ENCODE measurements at places on chromosomes 3 and 15.

DNA sequence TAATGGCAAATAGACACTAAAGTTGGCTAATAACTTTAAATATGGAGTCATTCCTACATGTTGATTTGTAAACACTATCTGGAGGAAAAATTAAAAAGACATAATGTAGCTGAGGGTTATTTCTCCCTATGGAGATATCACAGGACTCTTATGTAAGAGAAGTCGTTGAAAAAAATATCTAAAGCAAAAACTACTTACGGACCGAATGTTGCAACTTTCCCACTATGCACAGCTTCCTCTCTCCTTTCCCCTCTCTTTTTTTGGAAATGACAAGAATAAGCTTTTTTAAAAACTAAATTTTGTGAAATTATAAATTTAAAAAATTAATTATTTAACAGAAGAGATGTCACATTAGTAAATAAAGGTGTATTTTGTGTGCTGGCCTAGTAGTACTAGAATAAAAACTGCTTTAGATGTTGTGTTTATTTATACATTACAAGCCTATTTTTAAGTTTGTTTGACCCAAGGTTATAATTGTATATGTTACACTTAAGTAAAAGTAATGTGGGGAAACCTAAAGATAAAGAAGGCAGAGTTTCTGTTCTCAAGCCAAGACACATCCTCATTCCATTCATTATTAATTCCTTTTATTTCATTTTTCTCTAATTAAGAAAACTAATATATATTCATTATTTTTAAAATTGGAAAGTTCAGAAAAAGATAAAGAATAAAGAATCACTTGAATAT is 20.7 kb upstream of the PPARG start:
- DNase-seq, result no peak

- DNase-seq, result no peak
These were observed 3.1 kb upstream of the CFAP20DC start for GRCh38 chr3:59052803-59053411.

GRCh38 chr15:79960502-79961212 is 10.3 kb downstream of the BCL2A1 start:
- no peak for DNase-seq

DNA sequence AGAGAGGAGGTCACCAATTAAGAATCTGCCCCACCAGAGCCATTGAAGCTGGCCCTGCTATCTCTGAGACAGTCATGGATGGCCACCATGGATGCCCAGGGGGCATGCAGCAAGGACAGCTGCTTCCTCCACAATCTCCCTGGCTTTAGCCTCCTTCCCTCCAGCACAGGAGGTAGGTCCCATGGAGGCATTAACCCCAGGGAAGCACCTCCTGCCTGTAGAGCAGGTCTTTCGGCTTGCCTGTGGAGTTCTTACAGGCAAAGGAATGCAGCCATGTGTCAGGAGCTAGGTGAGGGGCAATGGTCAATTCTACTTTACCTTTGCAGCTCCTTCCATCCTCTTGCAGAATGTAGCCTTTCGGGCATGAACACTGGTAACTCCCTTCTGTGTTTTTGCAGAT is 93.8 kb downstream of the DUT start:
- DNase-seq, result no peak

DNA sequence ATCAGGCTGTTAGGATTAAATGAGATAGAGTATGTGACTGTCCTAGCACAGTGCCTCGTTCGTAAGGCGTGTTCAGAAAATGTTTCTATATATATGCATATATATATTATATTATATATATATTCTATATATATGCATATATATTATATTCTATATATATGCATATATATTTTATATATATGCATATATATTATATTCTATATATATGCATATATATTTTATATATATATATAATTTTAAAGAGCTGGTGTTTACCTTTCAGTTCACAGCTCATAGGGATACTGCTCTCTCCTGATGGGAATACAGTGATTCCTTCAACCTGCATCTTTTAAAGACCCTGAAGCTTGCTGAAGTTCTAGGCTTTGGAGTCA is 702 bp downstream of the NDUFB4 start:
- DNase-seq, result no peak

- DNase-seq, result no peak
These were observed 79.1 kb downstream of the RAB11A start for GRCh38 chr15:65948383-65948782.

DNA sequence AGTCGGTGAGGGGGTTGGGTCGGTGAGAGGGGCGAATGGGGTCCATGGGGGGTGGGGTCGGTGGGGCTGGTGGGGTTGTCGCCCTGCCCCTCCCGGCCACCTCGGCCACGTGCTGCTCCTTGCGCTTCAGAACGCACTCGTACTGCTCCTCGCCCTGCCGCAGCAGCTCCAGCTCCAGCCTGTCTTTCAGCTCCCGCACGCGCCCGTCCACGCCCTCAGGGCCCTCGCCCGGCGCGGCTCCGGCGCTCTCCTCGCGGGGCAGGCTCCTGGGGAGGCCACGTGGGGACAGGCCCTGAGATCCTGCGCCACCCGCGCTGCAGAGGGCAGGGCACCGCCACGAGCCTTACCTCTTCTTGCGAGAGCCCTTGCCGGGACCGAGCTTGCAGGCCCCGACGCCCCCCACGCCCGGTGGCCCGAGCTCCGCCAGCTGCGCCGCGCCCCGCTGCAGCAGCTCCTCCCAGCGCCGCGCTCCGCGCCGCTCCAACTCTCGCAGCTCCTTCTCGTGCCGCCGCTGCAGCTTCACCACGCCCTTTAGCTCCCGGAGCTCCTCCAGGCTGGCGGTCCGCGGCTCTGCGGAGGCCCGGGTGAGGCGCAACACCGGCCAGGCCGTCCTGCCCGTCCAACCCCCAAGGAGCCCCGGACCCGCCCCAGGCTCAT is 8.2 kb upstream of the ANKRD63 start:
- no peak for DNase-seq

- DNase-seq, result no peak
These were observed 514.5 kb downstream of the ROBO1 start for GRCh38 chr3:79253271-79253670.

GRCh38 chr3:112020674-112021085 is 13.9 kb upstream of the TMPRSS7 start:
- no peak for DNase-seq

DNA sequence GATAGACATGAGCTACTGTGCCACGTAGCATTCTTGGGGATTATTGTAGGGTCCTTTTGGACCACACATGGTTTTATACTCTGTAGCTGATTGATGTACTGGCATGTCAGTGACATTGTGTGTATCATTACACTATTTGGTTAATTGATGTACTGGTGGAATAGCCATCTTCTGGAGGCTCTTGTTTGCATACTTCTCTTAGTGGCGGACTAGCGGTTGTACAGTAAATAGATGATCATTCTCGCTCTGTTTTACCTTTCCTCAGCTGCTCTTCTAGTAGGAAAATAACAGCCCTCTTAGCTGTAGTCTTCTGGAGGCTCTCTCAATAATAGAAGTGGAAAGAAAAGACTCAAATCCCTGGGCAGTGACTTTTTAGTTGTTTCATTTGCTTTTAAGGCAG is 24.8 kb downstream of the IGF1R start:
- no peak for DNase-seq

DNA sequence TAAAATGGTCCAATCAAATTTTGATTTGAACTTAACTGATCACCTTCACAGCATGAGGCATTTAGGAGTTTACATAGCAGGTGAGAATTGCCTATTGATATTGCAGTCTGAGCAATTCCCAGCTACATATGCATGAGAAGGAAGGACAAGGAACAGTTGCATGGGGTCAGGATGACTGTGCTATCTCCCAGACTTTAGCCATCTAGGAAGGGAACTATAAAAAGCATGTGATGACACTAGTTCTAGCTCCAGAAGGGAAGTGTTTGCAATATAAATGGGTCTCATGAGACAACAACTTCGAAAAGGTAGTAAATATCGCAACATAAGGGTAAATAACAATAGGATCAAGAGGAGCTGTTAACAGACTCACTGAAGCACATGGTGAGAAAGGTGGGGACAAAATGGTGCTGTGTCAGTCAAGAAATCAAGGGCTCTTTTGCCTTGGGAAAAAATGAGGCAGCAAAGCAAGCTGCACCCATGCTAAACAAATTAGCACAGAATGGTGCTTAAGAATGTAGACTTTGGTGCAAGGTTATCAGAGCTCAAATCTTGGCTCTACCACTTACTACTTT is 90.4 kb upstream of the SLC2A2 start:
- no peak for DNase-seq

DNA sequence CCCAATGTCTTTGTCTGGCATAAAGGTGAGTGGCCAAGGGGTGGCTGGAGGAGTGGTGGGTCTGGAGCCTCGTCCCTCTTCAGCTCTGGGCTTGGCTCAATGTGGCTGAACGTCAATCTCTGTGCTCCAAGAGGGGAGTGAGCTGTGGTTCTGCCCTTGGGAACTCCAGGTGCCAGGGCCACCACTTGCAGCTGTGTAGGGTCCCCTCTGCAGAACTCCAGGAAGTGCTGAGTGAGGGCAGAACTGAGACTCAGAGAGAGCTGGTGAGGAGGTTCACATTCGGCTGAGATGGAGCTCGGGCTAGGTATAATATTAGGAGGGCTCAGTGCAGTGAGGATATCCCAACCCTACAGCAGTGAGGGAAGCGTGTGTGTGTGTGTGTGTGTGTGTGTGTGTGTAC is 11.6 kb downstream of the DUOX1 start:
- DNase-seq, result no peak

DNA sequence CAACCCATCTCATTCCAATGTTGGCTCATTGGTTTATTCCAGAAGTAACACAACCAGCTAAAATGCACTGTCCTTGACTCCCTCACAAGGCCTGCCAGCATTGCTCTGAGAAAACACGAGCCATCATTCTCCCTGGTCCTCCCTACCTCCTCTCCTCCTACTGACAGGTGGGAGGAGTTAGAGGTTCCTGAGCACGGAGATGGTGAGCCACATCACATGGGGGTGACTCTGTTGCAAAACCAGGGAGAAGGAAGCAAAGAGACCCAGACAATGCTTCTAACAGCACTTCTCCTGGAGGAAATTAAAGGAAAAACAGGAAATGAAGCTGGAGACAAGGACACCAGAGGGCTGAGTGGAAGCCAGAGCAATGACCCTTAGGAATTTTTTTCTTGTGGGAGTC is 667.4 kb downstream of the NTRK3 start:
- no peak for DNase-seq

DNA sequence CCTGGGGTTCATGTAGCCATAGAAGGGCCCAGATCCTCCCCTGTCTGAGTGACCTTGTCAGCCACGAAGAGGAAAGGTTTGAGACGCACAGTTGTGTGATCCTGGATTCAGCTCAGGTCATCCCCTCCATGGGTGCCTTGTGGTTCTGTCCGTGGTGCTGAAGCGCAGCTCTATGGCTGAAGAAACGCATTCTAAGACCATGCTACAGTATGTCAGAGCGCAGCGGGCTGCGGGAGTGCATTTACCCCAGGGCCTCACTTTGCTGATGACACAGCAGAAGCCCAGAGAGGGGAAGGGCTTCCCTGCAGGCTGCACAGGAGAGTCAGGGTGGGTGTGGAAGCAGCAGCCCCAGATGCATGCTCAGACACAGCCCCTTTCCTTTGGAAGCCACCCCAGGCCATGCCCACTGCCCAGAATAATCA is 68.8 kb upstream of the IQSEC1 start:
- DNase-seq, result no peak

DNA sequence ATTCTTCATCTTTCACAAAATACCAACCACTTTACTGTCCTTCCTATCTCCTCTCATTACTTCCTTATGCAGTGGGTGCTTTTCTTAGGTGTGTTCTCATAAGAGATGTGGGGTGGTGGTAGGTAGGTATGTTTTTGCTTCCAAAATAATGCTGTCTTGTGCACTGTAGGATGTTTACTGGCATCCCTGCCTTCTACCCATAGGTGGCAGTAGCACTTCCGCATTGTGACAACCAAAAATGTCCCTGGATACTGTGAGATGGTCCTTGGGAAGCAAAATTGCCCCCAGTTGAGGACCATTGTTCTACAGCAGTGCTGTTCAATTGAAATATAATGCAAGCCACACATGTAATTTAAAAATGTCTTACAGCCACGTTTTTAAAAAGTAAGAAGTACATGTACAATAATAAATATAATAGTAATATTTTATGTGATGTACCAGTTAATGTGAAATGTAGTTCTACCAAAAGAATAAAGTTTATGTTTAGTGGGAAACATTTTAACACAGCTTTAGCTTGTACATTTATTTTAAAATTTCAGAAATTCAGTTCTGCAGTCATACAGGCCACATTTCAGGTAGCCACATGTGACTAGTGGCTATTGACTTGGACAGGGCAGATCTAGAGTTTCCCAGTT is 75.2 kb downstream of the NEO1 start:
- no peak for DNase-seq

DNA sequence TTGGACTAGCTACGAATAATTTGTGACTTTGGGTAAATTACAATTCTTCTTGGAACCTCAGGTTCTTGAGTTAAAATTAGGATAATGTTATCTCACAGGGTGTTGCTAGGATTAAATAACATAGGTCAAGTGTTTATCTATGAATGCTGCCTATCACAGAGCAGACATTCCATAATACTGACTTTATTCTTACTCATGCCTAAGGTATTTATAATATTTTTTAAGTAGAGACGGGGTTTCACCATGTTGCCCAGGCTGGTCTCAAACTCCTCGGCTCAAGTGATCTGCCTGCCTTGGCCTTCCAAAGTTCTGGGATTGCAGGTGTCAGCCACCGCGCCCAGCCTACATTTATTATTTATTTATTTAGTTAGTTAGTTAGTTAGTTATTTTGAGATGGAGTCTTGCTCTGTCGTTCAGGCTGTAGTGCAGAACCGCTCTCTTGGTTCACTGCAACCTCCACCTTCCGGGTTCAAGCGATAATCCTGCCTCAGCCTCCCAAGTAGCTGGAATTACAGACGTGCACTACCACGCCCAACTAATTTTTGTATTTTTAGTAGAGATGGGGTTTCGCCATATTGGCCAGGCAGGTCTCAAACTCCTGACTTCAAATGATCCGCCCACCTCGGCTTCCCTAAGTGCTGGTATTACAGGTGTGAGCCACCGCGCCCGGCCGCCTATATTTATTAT is 741 bp upstream of the ZNF106 start:
- no peak for DNase-seq

- no peak for DNase-seq
These were observed 4.7 kb downstream of the KY start for GRCh38 chr3:134646086-134646485.

- no peak for DNase-seq
These were observed 700.8 kb downstream of the SI start for GRCh38 chr3:164377466-164377865.

Measured in SK-N-MC (cell line).